ENCODE measurements at places on chromosomes 5 and 9. TPM values are rescaled to one million over a fixed set of nuclear protein-coding genes. Genes with fewer than 3 reads are reported as not detected.

AQP3 gene
- 327 TPM for total RNA-seq

PCDHGA11 gene
- total RNA-seq, result 2.9 TPM

PCA3 gene
- 0.14 TPM for total RNA-seq

TMEM232 gene
- 11.3 TPM for total RNA-seq

SPAG8 gene
- 0.68 TPM for total RNA-seq

CFAP90 gene
- total RNA-seq, result 1.1 TPM

MEF2C gene
- 13.9 TPM for total RNA-seq

- H3K4me1 ChIP-seq, result no peaks in the 10 kb centered on the region
- no peak overlapping the region for H3K4me3 ChIP-seq
- H3K27me3 ChIP-seq, result no peaks in the 10 kb centered on the region
- H3K27ac ChIP-seq, result no peak overlapping the region
- H3K36me3 ChIP-seq, result no peaks in the 10 kb centered on the region
These were observed 47.5 kb downstream of the ADRB2 start for GRCh38 chr5:148873690-148874485.

DNA sequence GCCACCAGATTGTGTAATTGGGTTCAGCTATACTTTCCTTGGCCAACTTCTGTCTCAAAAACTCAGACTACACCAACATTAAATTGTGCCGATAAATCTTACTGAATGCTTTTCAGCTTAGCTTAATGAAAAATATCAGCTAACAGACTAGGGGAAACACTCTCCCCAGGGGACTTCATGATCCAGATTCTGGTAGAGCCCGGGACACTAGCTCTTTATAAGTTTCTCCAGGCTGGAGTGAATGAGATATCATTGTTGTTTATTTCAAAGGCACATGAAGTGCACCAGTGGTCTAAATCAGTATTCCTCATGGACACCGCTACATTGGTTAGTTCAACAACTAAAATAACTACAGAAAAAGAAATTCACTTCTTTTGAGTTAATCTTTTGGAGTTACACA lies 10.5 kb upstream of the LHFPL2 start:
- no peaks in the 10 kb centered on the region for H3K27me3 ChIP-seq
- DNase-seq, result no peak
- H3K4me3 ChIP-seq, result no peak overlapping the region
- H3K4me1 ChIP-seq, result no peaks in the 10 kb centered on the region
- no peaks in the 10 kb centered on the region for H3K36me3 ChIP-seq

GRCh38 chr9:120435091-120435490 lies 144.9 kb downstream of the CDK5RAP2 start:
- no peaks in the 10 kb centered on the region for H3K36me3 ChIP-seq
- no peak overlapping the region for H3K27ac ChIP-seq
- H3K4me1 ChIP-seq, result no peaks in the 10 kb centered on the region
- no peak overlapping the region for H3K4me3 ChIP-seq
- H3K27me3 ChIP-seq, result no peaks in the 10 kb centered on the region

DNA sequence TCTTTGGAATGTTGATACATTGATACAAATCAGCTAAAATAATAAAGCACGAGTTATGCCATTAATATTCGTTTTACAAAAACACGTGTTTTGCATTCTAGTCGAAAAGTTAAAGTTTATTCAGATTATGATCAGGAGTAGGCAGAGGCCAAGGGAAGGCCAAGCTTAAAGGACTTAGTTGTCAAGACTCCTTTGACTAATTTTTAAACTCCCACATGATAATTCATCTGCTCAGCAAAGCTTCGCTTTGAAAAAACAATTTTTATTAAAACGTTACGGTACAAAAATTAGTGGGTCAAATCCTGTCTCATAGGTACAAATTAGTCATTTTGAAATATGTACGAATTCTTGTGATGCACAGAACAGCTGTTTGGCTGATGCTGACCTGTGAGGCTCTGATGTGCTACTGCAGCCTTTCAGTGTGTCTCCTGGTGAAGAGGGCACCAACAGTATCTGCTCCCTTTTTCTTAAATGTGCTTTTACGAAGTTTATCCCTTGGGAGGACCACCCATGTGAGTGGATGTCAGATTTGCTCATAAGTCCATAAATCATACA lies 23.0 kb upstream of the NR3C1 start:
- no peaks in the 10 kb centered on the region for H3K27me3 ChIP-seq
- H3K27ac ChIP-seq, result no peak overlapping the region
- H3K4me1 ChIP-seq, result no peaks in the 10 kb centered on the region
- no peak overlapping the region for H3K4me3 ChIP-seq
- no peaks in the 10 kb centered on the region for H3K36me3 ChIP-seq

- no peaks in the 10 kb centered on the region for H3K27me3 ChIP-seq
- H3K4me1 ChIP-seq, result no peaks in the 10 kb centered on the region
- H3K27ac ChIP-seq, result no peak overlapping the region
- no peak overlapping the region for H3K4me3 ChIP-seq
- DNase-seq, result no peak
These were observed 23.1 kb downstream of the CENPK start for GRCh38 chr5:65539827-65540226.

- no peaks in the 10 kb centered on the region for H3K36me3 ChIP-seq
- no peak overlapping the region for H3K27ac ChIP-seq
- DNase-seq, result no peak
- no peaks in the 10 kb centered on the region for H3K4me1 ChIP-seq
These were observed 9.7 kb upstream of the OBP2A start for GRCh38 chr9:135536216-135536615.

DNA sequence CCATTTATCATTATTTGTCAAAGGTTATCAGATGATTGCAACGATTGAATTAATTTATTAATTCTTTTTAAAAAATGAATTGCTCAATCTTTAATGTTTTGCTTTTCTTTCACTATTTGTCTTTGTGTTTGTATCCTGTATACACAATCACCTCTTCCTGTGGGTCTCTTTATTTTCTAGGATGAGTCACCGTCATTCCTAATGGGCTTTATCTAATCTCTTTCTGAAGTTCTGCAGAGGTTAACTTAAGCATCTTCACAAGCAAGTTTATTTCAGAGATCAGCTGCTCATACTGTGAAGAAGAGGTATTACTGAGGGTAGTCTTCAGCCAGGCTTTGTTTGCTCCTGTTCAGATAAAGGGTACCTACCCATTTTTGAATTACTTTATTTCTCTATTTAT lies 323.9 kb downstream of the NNT start:
- DNase-seq, result no peak
- H3K36me3 ChIP-seq, result no peaks in the 10 kb centered on the region
- no peak overlapping the region for H3K4me3 ChIP-seq
- no peak overlapping the region for H3K27ac ChIP-seq

GRCh38 chr9:69344459-69344858 lies 19.4 kb downstream of the ENTREP1 start:
- H3K27me3 ChIP-seq, result no peaks in the 10 kb centered on the region
- H3K4me3 ChIP-seq, result no peak overlapping the region
- H3K27ac ChIP-seq, result no peak overlapping the region
- no peak for DNase-seq
- H3K36me3 ChIP-seq, result no peaks in the 10 kb centered on the region
- H3K4me1 ChIP-seq, result peaks cover 9% of the 10 kb centered on the region

DNA sequence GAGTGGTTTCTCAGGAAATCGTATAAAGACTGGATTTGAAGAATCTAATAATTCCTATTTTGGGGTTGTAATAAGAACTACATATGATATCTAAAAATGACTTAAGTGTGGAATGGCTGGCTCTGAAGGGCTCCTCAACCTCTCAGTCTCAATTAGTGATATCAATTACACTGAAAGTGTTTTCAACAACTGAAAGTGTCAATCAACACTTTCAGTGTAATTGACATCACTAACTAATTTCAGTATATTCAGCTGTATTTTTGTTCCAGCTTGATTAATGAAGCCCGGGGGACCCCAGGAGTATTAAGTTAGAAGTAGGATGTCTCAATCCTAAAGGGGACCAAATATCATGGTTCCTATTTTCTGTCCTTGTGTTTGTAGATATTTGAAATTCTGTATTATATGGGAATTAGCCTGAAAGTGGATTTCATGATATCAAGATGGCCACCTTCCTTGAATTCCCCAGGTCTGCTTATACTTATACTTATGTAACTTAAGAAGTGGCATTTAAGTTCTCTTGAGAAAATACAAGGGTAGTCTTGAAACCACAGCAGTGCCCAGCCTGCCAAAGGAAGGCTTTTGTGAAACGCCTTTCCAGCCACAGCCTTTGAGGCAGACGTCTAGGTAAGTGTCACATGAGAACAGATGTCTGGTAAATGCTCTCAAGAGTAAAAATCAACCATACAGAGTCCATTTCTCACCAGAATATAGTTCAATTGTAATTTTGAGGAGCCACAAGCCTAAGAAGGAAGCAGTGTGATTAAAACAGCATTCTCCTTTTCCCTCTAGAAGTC lies 4.6 kb downstream of the BASP1 start:
- no peak overlapping the region for H3K27ac ChIP-seq
- no peaks in the 10 kb centered on the region for H3K4me1 ChIP-seq
- no peak for DNase-seq
- no peak overlapping the region for H3K4me3 ChIP-seq
- H3K36me3 ChIP-seq, result no peaks in the 10 kb centered on the region

DNA sequence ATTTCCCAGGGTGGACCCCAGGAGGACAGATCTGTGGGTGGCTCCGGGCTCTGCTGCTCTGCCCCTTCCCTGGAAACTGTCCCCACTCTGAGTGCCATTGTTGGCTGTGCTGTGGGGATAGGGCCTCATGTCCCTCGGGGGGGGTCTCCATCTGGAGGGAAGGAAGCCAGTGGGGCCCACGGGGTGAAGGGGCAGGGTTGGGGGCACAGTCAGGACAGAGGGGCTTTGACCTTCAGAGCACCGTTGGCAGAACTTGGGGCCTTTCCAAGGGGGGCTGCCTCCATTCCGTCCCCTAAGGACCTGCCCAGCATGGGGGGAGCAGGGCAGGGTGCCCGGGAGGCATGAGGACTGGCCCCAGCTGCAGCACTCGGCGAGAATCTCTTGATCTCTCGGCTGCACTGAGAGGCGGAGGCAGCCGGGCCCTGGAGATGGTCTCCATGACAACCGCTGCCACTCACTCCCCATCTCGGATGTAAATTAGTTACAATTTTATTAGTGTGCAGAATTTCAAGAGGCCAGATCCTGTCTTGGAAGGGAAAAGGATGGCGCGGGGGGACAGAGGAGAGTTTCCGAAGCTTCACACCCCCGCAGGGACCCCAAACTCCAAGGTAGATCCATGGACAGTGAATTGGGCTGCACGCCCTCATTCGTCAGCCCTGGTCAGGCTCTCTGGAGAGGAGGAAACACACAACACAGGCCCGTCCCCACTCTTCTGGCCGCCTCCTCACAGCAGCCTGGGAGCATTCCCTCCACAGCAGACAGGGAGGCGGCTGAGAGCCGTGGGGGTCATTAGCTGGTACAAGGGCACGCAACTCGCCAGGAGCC lies 216.2 kb upstream of the IER5L start:
- no peak overlapping the region for H3K4me3 ChIP-seq
- no peaks in the 10 kb centered on the region for H3K4me1 ChIP-seq
- no peak overlapping the region for H3K27ac ChIP-seq

DNA sequence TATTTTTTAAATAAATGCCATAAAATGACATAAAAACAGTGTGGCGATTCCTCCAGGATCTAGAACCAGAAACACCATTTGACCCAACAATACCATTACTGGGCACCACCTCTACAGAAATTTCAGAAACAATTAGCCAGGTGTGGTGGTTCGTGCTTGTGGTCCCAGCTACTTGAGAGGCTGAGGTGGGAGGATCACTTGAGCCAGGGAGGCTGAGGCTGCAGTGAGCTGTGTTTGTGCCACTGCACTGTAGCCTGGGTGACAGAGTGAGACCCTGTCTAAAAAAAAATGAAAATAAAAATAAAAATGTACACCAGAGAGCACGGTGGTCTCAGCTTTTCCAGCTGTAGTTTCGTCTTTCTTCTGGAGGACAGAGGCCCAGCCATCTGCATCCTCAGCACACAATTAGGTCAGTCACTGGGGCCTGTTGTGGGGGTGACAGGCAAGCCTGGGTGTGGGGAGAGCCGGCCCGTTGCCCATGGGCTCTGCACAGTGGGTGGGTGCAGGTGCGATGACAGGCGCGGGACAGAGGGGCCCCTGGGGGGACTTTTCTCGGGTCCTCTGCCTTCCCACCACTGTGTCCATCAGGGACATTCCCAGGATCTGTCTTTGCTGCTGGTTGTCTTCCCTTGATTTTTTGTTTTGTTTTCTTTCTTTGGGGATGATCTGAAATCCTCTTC lies 9.8 kb downstream of the COL5A1 start:
- H3K27me3 ChIP-seq, result no peaks in the 10 kb centered on the region
- H3K27ac ChIP-seq, result no peak overlapping the region
- no peaks in the 10 kb centered on the region for H3K4me1 ChIP-seq

GRCh38 chr9:79007701-79008483 lies 563.9 kb upstream of the TLE4 start:
- no peak overlapping the region for H3K4me3 ChIP-seq
- H3K27ac ChIP-seq, result no peak overlapping the region
- no peak for DNase-seq
- H3K4me1 ChIP-seq, result no peaks in the 10 kb centered on the region
- no peaks in the 10 kb centered on the region for H3K36me3 ChIP-seq

- H3K27me3 ChIP-seq, result no peaks in the 10 kb centered on the region
- H3K36me3 ChIP-seq, result no peaks in the 10 kb centered on the region
These were observed 100.6 kb downstream of the ICE1 start for GRCh38 chr5:5523066-5523505.

GRCh38 chr5:102411-103043 lies 10.6 kb downstream of the PLEKHG4B start:
- H3K27me3 ChIP-seq, result no peaks in the 10 kb centered on the region
- no peaks in the 10 kb centered on the region for H3K4me1 ChIP-seq
- H3K36me3 ChIP-seq, result no peaks in the 10 kb centered on the region
- DNase-seq, result no peak
- H3K4me3 ChIP-seq, result no peak overlapping the region

DNA sequence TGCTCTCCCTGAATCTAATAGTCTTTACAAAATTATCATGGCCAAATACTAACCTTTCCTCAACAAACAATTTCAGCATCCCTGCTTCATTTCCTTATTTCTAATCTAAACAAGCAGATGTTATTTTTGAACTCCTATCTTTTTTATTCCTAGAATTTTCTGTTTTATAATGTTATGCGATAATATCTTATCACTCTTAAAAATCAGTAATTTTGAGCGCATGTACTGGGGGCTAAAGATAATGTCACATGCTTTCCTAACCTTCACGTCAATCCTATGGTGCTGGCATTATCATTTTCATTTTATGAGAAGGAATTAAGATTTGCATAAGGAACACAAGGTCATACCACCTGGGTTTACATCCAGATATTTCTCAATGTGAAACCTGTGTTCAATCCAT lies 648.0 kb downstream of the BRINP1 start:
- no peaks in the 10 kb centered on the region for H3K27me3 ChIP-seq
- H3K4me1 ChIP-seq, result no peaks in the 10 kb centered on the region
- no peak overlapping the region for H3K4me3 ChIP-seq

GRCh38 chr5:151213803-151214613 lies 9.9 kb downstream of the CCDC69 start:
- no peaks in the 10 kb centered on the region for H3K4me1 ChIP-seq
- no peak overlapping the region for H3K27ac ChIP-seq
- DNase-seq, result no peak
- no peaks in the 10 kb centered on the region for H3K36me3 ChIP-seq
- H3K27me3 ChIP-seq, result no peaks in the 10 kb centered on the region

- no peaks in the 10 kb centered on the region for H3K27me3 ChIP-seq
- H3K4me3 ChIP-seq, result no peak overlapping the region
- no peak for DNase-seq
- H3K36me3 ChIP-seq, result no peaks in the 10 kb centered on the region
- H3K4me1 ChIP-seq, result no peaks in the 10 kb centered on the region
These were observed 13.0 kb upstream of the GLIPR2 start for GRCh38 chr9:36123515-36123914.

- no peaks in the 10 kb centered on the region for H3K27me3 ChIP-seq
- no peak overlapping the region for H3K4me3 ChIP-seq
- DNase-seq, result no peak
- no peak overlapping the region for H3K27ac ChIP-seq
- no peaks in the 10 kb centered on the region for H3K36me3 ChIP-seq
- H3K4me1 ChIP-seq, result no peaks in the 10 kb centered on the region
These were observed 90.3 kb downstream of the MRPL36 start for GRCh38 chr5:1709171-1709803.
